ENCODE measurements at places on chromosomes 3 and 15. TPM values are rescaled to one million over a fixed set of nuclear protein-coding genes. Genes with fewer than 3 reads are reported as not detected.

SLC22A14 gene
- total RNA-seq = not detected

ASB14 gene
- not detected for total RNA-seq

SAXO2 gene
- total RNA-seq = 0.81 TPM

SLC12A1 gene
- not detected for total RNA-seq

LDHAL6B gene
- not detected for total RNA-seq

GRIP2 gene
- not detected for total RNA-seq

SUCNR1 gene
- total RNA-seq = not detected

SLC51B gene
- not detected for total RNA-seq

SLC6A20 gene
- total RNA-seq = not detected

NANOGP8 gene
- total RNA-seq = not detected

CFAP44 gene
- total RNA-seq = 1.5 TPM

SNTN gene
- total RNA-seq = not detected

LRRC34 gene
- 2.9 TPM for total RNA-seq

GP9 gene
- not detected for total RNA-seq

CLDN11 gene
- not detected for total RNA-seq

EFCC1 gene
- 0.24 TPM for total RNA-seq

TMED3 gene
- 40.1 TPM for total RNA-seq

CSPG5 gene
- 0.29 TPM for total RNA-seq

ACKR2 gene
- 0.44 TPM for total RNA-seq

LRRC31 gene
- total RNA-seq = not detected

TBL1XR1 gene
- 167 TPM for total RNA-seq

KNG1 gene
- total RNA-seq = not detected

GP5 gene
- 0.31 TPM for total RNA-seq

ACTRT3 gene
- 1.0 TPM for total RNA-seq
